ENCODE measurements at places on chromosomes 1 and 21.

DNA sequence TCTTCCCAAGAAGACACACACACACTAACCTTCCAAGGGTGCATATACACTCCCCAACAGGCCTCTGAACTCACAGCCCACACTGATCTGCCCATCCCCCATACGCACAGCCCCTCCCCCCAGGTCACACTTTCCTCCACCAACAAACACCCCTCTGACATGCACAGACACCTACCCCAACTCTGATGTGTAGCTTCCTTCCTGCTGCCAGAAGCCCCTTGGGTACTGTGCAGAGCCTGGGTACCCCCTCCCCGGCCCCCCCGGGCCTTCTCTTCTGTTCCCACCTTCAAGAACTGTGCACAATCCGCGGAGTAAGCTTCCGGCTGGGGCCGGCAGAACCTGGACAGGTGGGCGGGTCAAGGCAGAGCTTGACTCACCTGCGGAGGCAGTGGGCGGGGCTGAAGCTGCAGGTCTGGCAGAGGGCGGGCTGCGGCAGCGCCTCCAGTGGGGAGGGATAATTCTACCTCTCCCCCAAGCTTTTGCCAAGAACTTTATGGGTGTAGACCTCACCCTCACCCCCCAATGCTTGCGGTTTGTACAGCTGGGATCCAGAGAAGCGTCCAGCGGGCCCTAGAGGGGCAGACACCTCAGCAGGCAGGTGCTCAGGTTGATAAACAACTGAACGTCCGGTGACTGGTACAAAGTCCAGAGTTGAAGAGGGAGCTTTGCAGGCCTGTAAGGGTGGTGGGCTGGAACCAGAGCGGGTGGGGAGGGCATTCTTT lies at the start of gene C1orf210:
Gene C1orf210 (minus strand): TSS at position 313 of the 722 bp plus-strand sequence. CDS start 2,311 bp downstream, outside the sequence.
- peak; percentile 78 for DNase-seq

GRCh38 chr1:6330410-6330911 lies 63.1 kb downstream of the ACOT7 start:
- DNase-seq = no peak

DNA sequence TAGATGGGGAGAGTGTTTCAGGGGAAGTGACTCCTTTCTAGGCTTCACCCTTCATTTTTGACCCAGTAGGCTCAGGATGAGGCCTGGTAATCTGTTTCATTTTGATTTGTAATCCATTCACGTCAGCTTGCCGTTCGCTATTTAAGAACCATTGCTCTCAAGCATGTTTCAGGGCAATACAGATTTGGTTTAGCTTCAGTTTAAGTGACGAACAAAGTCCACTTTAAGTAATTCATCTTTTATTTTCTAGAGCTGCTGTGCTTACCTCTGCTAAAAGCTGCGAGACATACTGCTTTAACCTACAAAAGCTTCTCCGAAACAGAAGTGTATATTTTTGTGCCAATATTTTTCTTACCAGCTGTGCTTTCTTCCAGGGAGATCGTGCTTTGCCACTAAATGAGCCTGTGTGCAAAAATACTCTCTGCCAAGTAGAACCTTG lies 8.9 kb upstream of the FMO3 start:
- DNase-seq = no peak

GRCh38 chr1:165303386-165303785 lies 53.1 kb downstream of the LMX1A start:
- DNase-seq = no peak

- DNase-seq = no peak
Measured at GRCh38 chr1:232486454-232487207, 143.3 kb downstream of the SIPA1L2 start.

GRCh38 chr1:190479516-190479915 lies 1.9 kb upstream of the BRINP3 start:
- no peak for DNase-seq

DNA sequence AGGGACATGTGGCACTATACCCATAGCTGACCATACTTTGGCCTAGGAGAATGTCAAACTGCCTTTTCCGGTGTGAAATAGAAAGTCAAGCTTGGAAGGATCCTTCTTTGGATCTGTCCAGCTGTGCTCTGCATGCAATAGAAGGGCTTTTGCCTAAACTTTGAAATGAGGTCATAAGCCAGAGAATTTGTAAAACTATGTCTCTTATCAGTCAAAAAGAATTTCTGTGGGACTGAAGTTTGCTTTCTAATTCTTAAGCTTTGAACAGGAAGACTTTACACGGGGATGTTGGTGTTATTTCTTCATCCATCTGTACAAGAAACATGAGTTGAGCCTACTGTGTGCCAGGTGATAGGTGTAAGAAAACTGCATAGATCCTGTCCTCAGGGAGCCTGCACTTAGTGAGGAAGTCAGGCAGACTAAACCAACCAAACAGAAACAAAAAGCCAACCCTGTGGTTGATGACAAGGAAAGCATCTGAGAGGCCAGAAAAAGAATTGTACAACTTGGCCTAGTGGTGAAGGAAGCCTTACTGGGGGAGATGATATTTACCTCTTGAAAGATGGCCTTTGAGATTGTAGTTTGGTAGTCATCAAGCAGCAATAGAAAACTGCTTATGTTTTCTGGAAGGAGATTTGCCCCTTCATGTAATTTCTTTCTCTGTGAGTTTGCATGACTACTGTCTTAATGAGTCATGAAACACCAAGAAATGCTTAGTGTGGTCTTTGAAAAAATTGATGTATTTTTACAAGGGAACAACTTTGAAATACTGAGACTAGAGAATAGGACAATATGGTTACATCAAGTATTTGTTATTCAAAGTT lies 24.8 kb downstream of the TGFB2 start:
- DNase-seq = no peak

DNA sequence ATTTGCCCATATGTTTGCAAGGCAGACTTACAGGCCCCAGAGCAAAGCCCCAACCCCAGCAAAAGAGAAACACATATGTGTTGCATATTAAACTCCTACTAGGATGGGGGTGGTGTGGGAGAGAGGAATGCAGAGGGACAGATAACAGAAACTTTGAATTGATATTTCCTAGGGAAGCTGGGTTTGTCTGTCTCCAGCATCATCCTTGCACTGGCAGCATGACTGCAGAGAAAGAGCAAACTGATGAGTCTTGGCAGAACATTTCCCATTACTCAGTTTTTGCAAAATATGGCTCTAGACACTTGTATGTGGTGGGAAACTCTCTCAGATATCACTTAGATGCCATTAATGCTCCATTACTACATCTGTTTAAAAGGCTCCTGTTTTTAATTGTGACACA lies 43.8 kb upstream of the MARK1 start:
- DNase-seq = no peak

GRCh38 chr1:3215198-3216014 lies 146.4 kb downstream of the PRDM16 start:
- no peak for DNase-seq

GRCh38 chr21:35340273-35340672 lies 291.2 kb upstream of the RUNX1 start:
- DNase-seq = no peak

DNA sequence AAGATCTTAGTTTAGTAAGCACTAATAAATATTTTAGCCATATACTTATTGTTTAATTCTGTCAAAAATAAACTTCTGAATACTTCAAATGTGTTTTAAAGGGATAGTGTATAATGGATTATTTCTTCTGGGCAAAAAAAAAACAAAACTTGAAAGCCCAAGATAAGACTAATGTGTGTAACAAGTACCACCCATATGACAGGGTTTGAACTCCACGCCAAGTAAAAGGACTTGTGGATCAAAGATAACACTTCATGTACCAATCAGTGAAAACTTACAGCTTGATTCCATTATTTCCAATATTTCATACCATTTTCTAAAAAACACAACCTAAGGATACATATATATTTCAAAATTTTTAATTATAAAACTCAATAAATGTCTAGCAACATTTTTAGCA lies 59.5 kb downstream of the DENND1B start:
- DNase-seq = no peak

DNA sequence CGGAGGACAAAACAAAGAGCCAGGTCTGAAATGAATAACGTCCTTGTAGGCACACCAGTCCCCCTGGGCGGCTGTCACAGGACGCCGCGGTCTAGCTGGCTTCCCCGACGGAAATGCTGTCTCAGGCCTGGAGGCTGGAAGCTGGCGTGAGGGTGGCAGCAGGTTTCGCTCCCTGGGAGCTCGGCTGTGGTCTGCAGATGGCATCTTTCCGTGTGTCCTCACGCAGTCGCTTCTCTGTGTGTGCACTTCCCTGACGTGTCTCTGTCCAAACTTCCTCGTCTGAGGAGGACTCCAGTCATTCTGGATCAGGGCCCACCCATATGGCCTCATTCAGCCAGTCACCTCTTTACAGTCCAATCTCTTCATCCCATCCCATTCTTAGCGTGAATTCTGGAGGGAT lies 14.2 kb downstream of the TNFRSF14 start:
- no peak for DNase-seq

DNA sequence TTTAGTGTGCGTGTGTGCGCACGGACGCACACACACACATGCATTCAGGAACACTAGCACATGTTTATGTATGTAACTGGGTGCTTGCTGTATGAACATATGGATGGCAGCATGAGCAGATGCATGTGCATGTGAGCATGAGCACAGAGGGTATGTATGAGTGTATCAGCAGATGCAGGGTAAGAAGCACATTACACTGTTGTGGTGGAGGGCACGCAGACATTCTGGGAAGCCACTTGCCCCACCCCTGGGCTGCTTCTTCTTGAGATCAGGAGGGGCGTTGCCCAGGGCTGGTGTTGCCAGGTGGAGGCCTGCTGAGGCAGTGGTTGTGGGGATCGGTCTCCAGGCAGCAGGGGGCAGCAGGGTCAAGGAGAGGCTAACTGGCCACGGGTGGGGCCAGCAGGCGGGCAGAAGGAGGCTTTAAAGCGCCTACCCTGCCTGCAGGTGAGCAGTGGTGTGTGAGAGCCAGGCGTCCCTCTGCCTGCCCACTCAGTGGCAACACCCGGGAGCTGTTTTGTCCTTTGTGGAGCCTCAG lies 3.9 kb upstream of the P3R3URF start:
- DNase-seq = peak; percentile 26

- no peak for DNase-seq
Measured at GRCh38 chr1:236288620-236288976, 6.8 kb upstream of the ERO1B start.

GRCh38 chr1:15736038-15736891 lies at the start of gene SLC25A34:
SLC25A34 (plus strand) TSS chr1:15736258; CDS start chr1:15736486, 228 bp downstream.
- peak; percentile 14 for DNase-seq

DNA sequence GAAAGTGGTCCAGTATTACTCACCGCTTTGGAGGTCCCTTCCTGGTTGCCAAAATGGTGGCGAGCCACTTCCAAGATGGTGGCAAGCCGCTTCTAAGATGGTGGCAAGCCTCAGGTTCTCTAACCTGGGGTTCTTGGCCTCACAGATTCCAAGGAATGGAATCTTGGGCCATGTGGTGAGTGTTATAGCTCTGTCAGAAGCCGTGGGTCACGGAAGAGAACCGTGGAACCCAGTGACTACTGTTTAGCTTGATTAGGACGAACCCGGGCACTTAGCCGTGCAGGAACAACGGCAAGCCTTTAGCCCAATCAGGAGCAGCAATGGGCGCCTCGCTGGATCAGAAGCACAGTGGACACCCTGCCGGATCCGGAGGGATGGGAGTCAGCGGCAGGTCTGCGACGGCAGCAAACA lies 356.2 kb upstream of the TMPRSS15 start:
- DNase-seq = no peak

GRCh38 chr21:21210552-21210951 lies 212.3 kb downstream of the NCAM2 start:
- no peak for DNase-seq

- no peak for DNase-seq
Measured at GRCh38 chr1:158506369-158506987, 34.5 kb downstream of the OR10R2 start.

GRCh38 chr1:150760013-150760412 lies 5.6 kb downstream of the CTSS start:
- no peak for DNase-seq

DNA sequence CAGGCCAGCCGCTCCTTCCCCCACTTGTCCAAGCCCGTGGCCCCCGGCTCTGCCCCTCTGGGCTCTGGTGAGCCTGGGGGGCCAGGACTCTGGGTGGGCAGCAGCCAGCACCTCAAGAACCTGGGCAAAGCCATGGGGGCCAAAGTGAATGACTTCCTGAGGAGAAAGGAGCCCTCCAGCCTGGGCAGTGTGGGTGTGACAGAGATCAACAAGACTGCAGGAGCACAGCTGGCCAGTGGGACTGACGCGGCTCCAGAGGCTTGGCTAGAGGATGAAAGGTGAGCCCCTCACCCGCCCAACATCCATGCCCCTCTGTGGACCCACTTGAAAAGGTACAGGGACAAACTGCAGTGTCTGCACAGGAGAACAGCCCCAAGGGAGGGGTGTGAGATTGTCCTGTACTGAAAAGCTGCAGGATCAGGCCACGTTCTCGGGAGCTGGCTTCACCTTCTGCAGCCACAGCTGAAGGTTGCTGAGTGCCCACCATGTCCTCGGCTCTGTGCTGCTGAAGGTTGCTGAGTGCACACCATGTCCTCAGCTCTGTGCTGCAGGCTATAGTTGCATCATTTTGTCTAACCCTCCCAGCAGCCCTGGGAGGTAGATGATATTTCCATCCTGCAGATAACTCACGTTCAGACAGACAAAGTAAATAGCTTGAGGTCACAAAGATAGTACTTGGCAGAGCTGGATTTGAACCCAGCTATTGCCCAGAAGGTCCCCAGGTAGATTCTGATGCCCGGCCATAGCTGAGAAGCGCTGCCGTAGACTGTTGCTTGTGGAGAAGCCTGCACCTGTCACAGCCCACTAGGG lies 618 bp downstream of the C1orf226 start:
- no peak for DNase-seq

- no peak for DNase-seq
Measured at GRCh38 chr1:112637254-112638109, 17.9 kb downstream of the CAPZA1 start.

DNA sequence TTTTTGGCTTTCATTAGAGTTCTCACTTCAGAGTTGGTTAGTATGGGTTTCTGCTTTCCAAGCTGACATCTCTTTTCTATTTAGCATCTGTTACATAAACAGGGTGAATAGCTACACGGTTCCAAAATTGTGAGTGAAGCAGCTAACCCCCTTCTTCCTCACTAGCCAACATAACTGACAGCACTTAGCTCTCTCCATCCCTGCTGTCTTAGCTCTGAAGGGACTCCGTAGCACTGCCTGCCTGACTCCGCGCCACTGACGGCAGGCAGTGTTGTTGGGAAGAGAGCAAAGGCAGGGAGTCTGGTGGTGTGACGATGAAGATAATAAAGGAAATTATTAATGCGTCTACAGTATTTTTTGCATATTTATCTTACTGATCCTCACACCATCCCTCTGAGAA lies 247.0 kb downstream of the PTBP2 start:
- DNase-seq = no peak

DNA sequence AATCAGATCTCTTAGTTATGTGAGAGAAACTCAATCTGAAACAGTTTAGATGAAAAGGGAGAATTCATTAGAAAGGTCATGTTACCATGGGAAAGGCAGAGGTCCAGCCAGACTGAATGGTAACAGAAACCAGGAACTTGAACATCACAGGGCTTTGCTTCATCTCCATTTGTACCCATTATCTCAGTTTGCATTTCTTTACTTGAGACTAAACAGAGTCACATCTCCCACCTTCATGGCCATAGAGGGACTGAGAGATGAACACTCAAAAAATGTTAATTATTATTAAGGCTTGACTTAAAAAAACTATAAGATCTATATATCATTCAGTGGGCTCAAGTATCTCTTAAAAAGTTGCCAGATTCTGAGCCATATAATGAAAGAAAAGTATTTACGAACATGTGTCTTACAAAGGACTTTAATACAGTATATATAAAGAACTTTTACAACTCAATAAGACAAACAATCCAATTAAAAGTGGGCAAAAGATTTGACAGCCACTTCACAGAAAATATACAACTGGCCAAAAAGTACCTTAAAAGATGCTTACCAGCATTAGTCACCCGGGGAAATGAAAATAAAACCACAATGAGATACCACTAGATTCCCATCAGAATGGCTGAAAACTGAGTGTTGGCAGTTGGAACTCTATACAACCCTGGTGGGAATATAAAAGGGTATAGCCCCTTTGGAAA lies 13.2 kb downstream of the KYAT3 start:
- no peak for DNase-seq

Data from NCI-H1436 (cell line).